ENCODE measurements at places on chromosomes 7 and 10. TPM values are rescaled to one million over a fixed set of nuclear protein-coding genes. Genes with fewer than 3 reads are reported as not detected.

DNA sequence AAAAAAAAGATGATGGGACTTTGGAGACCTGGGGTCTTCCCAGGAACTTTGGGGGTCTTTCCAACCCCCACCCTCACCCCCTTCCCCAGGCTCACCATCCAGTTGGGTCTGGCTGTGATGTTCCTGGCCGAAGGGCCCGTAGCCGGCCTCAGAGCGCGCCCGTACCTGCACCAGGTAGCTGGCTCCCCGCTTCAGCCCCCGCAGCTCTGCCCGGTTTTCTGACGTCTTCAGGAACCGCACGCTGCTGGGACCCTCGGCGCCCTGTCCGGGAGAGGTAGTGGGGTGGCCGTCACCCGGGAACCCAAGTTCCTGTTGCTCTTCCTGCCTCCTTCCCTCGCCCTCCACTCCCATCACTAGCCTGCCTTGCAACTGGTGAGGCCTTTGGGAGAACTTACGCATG, 10.2 kb downstream of the EPHB4 start:
- peak; percentile 0 for DNase-seq

DNA sequence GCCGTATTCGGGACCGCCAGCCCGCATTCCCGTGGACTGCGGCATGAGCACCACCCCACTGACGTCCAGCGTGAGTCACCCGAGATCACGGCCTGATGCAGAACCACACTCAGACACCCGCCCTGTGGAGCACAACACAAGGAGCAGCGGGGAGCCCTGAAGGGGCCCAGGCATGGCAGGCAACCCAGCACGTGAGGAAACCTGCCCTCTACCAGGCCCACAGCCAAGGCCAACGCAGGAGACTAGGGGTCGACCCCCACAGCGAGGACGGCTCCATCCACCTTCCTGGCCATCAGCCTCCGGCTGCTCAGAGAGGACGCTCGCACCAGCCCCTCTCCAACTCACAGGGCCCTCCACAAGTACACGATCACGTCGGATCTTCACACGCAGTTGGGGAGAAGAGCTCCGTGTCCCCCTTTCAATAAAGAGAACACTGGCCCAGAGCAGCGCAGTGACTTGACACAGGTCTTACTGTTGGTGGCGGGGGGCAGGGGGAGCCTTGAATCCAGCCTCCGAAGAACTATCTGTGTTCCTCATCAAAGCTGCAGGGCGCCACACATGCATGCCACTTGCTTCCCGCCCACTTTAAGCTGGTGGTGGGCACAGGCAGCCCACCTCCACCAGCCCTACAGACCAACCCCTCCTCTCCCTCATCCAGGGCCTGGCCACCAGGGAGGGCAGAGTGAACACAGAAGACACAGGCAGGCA, 22.0 kb downstream of the MAD1L1 start:
- DNase-seq: no peak

GRCh38 chr10:122689146-122689820, 10.4 kb downstream of the C10orf120 start:
- DNase-seq: no peak

DNA sequence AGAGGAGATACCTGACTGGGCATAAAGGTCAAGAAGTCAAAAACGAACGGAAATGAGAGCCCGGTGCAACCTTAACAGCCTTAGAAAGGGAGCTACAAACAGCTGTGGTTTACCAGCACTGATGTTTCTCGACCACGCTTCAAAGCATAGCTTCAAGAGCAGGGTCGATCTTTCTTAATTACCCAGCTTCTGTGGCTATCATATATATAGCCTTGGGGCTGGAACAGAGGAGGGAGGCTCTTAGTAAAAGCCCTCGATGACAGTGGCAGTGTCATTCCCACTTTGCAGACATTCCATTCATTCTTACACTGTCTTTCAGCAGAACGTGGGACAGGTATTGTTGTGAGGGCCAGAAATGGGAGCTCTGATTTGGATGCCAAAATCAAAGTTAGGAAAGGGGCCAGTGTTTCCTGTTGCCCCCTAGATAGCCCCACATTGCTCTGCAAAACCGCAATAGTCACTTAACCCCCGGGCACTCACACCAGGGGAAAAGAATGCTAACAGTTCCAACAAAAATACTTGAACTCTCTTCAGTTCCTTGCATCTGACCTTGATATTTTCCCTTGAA, 141.5 kb downstream of the MTPAP start:
- peak; percentile 12 for DNase-seq

DNA sequence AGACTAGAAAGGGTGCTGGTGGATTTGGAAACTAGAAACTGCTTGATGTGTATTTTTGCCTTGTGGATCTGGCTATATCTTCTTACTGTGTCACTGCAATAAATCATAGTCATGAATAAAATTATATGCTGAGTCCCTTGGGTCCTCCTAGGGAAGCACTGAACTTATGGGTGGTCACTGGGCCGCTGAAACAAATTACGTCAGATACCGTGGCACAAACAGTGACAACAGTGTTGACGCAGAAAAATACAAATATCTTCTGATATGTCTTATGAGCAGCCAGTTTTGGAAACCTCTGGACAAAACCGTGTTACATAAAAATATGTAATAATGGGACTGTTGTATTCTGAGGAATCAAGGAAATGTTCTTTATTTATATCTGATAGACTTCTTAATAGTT, 260.1 kb upstream of the SORCS1 start:
- no peak for DNase-seq

GRCh38 chr7:95493247-95493646, 7.5 kb downstream of the ASB4 start:
- DNase-seq: no peak

GRCh38 chr10:105161149-105161548, 520.1 kb downstream of the SORCS3 start:
- DNase-seq: no peak

- DNase-seq: no peak
Observed at GRCh38 chr10:24873281-24873683, 79.1 kb downstream of the PRTFDC1 start.

The CPA4 gene
- total RNA-seq: not detected

The HOGA1 gene
- total RNA-seq: not detected

The ACBD7 gene
- 24.1 TPM for total RNA-seq

The VWA2 gene
- 2.0 TPM for total RNA-seq

The DKK1 gene
- total RNA-seq: not detected

The STEAP4 gene
- not detected for total RNA-seq

The CCL26 gene
- total RNA-seq: 6.2 TPM

Measured in GM23338 (cell line).